ENCODE measurements at places on chromosomes 12 and 14.

DNA sequence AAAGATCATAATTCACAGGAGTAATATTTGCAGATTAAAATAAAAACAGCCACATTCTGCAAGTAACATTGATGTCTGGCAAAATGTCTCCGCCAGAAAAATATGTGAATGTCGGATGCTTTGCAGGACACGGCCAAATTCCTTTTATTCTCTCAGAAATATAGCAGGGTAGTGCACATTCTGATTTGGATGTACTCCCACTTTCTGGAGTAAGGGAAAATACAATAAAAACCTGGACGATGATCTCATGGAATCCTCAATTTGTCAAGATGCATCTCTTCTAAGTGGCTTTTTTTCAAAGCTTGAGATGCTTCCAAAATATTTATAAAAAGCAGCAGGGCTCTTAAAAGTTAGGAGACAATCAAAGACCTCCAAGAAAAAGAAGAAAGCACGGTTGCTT lies 133.3 kb downstream of the TBX5 start:
- peaks cover 4% of the 10 kb centered on the region for H3K27me3 ChIP-seq
- DNase-seq, result no peak
- no peaks in the 10 kb centered on the region for H3K36me3 ChIP-seq
- H3K4me1 ChIP-seq, result peaks cover 2% of the 10 kb centered on the region

DNA sequence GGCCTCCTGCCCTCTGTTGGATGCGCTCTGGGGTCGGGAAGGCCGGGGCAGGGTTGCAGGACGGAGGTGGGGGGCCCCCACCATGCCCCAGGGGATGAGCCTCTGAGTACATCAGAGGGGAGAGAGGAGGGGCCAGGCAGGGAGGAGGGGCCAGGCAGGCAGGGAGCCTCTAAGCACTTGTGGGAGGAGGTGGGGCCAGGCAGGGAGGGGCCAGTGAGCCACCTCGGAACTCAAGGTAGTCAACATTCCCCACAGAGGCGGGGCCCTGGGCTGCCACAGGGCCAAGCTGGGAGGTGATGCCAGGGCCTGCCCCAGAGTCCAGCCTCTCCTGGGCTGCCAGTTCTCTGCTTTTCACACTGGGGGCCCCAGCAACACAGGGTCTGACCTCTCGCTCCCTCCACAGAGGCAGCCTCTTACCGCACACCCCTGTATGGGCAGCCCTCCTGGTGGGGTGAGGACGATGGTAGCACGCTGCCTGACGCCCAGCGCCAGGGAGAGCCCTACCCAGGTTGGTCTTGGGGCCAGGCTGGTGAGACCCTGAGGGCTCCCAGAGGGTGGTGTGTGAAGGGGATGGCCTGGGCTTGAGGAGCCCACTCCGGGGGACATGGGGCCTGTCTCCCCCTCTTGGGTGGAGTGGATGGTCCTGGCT lies 17.4 kb downstream of the CEP170B start:
- H3K36me3 ChIP-seq, result peaks cover 21% of the 10 kb centered on the region
- H3K4me3 ChIP-seq, result no peak overlapping the region
- H3K4me1 ChIP-seq, result no peaks in the 10 kb centered on the region
- H3K27ac ChIP-seq, result no peak overlapping the region
- DNase-seq, result no peak

DNA sequence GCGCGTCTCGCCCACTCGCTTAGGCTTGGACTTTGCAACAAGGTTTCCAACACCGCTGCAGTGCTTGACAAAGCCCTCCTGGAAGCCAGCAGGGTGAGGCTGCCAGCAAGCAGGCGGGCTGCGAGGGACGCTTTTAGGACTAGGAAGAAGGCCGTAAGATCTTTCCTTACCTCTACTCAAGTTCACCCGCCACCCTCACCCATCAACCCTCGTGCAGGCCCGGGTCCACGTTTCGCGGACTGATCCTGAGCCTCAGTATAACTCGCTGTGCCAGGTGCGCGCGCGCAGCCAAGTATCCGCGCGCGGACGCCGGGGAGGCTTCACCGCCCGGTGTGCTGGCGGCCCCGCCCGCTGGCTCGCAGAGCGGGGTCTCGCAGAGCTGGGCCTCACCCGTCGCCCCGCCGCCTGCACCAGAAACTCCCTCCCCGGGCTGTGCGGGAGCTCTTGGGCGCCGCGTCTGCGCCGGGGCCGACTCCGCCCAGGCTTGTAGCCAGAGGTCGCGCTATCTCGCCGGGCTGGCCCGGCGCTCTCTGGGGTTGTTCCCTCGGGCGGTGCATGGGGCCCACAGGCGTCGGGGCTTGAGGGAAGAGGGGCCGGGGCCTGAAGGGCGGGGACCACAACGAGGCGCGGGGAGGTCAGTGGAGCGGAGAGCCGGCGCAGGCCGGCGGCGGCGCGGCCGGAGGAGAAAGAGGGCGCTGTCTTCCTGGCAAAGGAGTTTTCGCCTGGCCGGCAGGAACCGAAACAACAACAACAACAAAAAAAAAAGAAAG lies 7.6 kb upstream of the SIX1 start:
- peak; percentile 68 for DNase-seq
- no peaks in the 10 kb centered on the region for H3K36me3 ChIP-seq
- peaks cover 29% of the 10 kb centered on the region for H3K27me3 ChIP-seq
- H3K4me1 ChIP-seq, result peaks cover 9% of the 10 kb centered on the region

GRCh38 chr12:45227316-45228067 lies 11.6 kb downstream of the ANO6 start:
- DNase-seq, result no peak
- no peak overlapping the region for H3K27ac ChIP-seq
- H3K4me1 ChIP-seq, result peaks cover 13% of the 10 kb centered on the region
- H3K27me3 ChIP-seq, result no peaks in the 10 kb centered on the region
- H3K4me3 ChIP-seq, result no peak overlapping the region

- H3K36me3 ChIP-seq, result no peaks in the 10 kb centered on the region
- H3K27ac ChIP-seq, result no peak overlapping the region
- no peak overlapping the region for H3K4me3 ChIP-seq
- peaks cover 35% of the 10 kb centered on the region for H3K27me3 ChIP-seq
- DNase-seq, result no peak
- no peaks in the 10 kb centered on the region for H3K4me1 ChIP-seq
Measured at GRCh38 chr14:28779456-28779855, 12.9 kb downstream of the FOXG1 start.

- peak; percentile 85 for DNase-seq
- H3K27me3 ChIP-seq, result no peaks in the 10 kb centered on the region
- H3K4me1 ChIP-seq, result peaks cover 21% of the 10 kb centered on the region
- no peaks in the 10 kb centered on the region for H3K36me3 ChIP-seq
- no peak overlapping the region for H3K4me3 ChIP-seq
- H3K27ac ChIP-seq, result peak overlapping the region; percentile 48
Measured at GRCh38 chr14:95531473-95531872, 3.4 kb upstream of the GLRX5 start.

DNA sequence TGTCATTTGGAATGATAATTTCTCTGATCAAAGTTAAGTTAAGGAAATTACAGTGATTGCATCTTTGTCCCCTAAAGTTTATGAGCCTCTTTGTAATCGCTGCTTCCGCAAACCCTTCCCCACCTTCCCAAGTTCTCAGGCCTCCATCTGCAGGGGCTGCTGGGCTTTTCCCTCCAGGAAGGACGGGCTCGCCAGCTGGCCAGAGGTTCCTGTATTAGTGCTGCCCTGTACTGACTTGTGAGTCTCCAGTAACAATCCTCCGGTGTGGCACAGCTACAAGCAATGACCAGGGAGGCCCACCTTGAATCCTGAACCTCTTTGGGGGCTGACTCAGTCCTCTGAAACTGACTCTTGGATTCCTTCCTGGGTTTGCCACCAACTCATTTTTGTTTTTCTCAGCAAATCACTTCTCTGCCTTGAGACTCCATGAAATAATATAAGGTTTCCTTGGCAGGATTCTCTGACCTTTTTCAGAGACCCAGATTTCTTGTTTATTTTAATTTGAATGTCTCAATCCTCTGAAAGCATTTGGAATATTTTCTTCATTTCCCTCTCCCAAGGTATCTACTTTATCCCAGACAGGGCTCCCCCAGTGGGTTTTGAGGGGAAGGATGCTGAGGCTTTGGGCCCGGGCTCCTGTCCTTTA lies 398.6 kb downstream of the ZFP36L1 start:
- peaks cover 34% of the 10 kb centered on the region for H3K4me1 ChIP-seq
- no peaks in the 10 kb centered on the region for H3K36me3 ChIP-seq
- peak; percentile 64 for DNase-seq
- H3K4me3 ChIP-seq, result no peak overlapping the region
- no peaks in the 10 kb centered on the region for H3K27me3 ChIP-seq

DNA sequence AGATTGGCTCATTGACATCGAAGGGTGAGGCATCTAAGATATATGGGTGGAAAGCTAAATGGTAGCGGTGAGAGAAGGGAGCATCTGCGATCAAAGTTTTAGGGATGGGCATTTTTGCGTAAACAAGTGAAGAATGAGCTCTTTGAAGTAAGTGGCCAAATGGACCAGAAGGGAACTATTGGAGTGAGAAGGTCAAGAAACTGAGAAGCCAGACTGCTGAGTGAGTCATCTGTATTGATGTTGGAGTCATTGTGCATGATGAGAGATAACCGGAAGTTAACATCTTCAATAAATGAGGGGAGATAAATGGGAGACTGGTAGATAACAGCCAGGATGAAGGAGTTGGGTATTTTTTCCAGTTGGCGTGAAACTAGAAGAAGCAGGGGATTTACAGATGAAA lies 271.9 kb upstream of the PDE3A start:
- H3K27me3 ChIP-seq, result no peaks in the 10 kb centered on the region
- DNase-seq, result peak; percentile 4
- H3K27ac ChIP-seq, result no peak overlapping the region
- H3K4me3 ChIP-seq, result no peak overlapping the region
- H3K4me1 ChIP-seq, result no peaks in the 10 kb centered on the region

DNA sequence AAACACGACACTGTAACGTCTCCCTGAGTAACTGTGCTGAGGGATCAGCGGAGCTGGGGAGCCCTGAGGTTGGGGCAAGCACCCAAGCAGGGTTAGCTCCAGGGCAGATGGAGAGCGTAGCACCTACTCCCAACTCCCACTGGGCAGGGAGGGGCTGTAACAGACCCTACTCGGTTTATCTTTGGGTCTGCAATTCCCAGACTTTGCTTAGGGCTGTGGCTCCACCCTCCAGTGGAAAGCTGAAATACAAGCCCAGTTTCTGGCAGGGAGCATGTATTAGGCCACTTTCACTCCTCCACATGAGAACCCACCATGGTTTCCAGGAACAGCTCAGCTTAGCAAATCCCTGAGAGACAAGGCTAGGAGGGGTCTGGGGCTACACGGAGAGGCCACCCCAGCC lies 17.3 kb upstream of the TC2N start:
- no peak for DNase-seq
- H3K4me1 ChIP-seq, result no peaks in the 10 kb centered on the region
- no peak overlapping the region for H3K4me3 ChIP-seq
- H3K27me3 ChIP-seq, result no peaks in the 10 kb centered on the region
- H3K27ac ChIP-seq, result no peak overlapping the region
- H3K36me3 ChIP-seq, result peaks cover 3% of the 10 kb centered on the region

DNA sequence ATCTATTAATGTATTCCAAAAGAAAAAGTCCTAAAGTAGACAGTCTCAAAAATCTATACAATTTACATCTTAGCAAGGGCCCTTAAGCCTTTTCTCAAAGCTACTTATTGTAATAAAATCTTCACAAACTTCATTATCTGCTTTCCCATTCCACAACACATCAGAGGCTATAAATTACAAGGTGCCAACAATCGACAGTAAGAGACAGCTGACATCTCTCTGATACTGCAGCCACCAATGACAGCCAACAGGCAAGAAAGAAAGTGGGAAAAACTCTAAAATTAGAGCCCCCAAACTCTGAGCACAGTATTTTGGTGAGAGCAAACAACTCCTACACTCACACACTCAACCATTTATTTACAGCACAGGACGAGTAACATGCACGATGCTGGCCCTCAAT lies 2.2 kb downstream of the ANGEL1 start:
- DNase-seq, result no peak
- no peaks in the 10 kb centered on the region for H3K4me1 ChIP-seq
- no peak overlapping the region for H3K27ac ChIP-seq
- H3K36me3 ChIP-seq, result peaks cover 3% of the 10 kb centered on the region
